ENCODE measurements at places on chromosomes 4 and X. TPM values are rescaled to one million over a fixed set of nuclear protein-coding genes. Genes with fewer than 3 reads are reported as not detected.

- no peak for DNase-seq
These were observed 160.6 kb upstream of the STS start for GRCh38 chrX:6986915-6987314.

GRCh38 chr4:140237616-140238350 is 83.8 kb upstream of the MAML3 start:
- peak; percentile 7 for DNase-seq

GRCh38 chr4:179095585-179096221 is 1653.5 kb upstream of the AGA start:
- DNase-seq = no peak

GRCh38 chr4:14835708-14836425 is 166.4 kb upstream of the CPEB2 start:
- no peak for DNase-seq

DNA sequence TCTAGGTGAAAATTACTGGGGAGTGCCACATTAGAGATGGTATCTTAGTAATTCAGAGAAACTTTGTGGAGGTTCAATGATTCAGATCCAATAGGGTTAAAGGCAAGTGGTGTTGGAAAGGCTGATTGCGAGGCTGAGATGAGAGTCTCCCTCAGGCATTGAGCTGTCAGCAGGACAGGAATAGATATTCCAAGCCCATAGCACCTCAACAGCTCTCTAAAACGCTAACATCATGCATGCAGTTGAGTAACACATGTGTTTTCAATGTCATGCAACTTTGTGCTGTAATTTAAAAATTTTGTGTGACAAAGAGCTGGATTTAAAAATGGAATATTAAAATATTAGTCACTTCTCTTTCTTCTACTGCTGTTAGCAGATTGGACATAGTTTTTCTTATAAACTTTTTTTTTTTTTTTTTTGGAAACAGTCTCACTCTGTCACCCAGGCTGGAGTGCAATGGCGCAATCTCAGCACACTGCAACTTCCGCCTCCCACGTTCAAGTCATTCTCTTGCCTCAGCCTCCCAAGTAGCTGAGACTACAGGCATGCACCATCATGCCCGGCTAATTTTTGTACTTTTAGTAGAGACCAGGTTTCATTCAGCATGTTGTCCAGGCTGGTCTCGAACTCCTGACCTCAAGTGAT is 173.5 kb upstream of the C1QTNF7 start:
- no peak for DNase-seq

DNA sequence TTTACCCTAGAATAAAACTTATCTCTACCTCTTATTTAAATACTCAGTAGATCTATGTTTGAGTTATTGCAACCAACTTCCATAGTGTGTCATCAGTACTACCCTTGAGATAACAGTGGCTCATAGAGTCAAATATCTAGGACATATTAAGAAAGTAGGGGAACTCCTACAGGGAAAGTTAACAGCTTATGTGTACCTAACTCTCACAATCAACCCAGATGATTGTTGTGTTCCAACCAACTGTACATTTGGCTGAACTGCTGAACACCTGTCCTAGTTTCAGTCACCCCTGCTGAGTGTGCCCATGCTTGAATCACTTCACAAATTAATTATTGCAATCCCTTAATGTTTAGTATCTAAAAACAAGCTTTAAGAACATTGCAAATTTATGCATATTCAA is 244.2 kb upstream of the GRID2 start:
- DNase-seq = no peak

GRCh38 chr4:6957994-6958393 is 48.4 kb downstream of the TBC1D14 start:
- no peak for DNase-seq

DNA sequence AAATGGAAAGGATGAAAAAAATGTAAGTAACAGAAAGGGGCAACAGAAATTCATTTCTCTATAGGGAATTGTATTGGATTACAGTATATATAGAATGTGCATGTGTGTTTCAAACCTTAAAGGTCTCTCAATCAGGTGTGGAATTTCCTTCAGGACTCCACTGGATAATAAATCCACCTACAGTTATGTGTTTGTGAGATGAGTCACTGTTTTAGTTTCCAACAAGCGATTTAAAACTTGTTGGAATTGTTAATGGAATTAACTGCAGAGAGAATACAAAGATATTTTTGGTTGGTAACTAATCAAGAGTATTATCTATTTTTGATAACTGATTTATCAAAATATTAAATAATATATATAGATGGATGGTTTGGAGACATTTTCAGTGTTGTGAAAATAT is 32.8 kb downstream of the CEP44 start:
- DNase-seq = no peak

DNA sequence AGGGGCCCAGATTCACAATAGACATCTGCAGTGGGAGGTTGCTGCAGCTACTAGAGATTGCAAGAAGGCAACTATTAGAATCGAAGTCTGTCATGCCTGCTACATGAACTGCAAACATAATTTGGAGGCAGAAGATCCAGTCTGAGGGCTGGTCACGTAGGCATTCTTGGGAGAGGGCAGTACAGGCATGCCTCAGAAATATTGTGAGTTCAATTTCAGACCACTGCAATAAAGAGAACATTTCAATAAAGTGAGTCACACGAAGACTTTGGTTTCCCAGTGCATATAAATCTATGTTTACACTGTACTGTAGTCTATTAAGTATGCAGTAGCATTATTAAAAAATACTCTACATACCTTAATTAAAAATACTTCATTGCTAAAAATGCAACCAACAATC is 585.8 kb upstream of the FAT1 start:
- no peak for DNase-seq

GRCh38 chr4:43732829-43733426 is 715.7 kb downstream of the KCTD8 start:
- no peak for DNase-seq

DNA sequence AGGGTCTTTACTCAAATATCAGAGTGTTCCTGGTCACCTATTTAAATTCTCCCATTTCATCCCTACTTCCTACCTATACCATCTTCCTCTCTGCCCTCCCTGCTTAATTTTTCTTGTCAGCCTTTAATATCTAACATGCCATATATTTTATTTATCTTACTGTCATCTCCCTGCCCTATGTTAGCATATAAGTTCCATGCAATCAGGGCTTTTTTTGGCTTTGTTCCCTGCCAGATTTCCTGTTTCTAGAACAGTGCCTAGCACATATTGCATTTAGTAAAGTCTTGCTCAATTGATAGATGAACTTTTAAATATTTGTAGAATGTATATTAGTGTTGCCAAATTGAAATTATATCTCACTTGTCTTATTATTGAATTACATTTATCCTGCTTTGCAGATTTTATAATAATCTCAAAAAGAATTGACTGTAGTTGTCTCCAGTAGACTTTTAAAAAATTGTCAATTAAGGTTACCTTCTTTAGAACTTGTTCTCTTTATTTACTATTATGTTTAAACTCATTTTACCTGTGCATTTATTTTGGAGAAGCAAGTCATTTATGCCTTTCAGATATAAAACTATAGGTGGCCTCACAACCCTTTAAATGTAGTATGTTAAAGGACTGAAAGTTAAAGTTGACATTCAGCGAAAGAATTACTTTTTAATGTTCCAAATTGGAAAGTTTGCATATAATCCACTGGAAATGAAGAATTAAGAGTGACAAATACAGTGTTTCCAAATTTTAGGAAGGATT is 108.2 kb upstream of the BMPR1B start:
- DNase-seq = no peak

GRCh38 chr4:144402999-144403398 is 243.0 kb upstream of the HHIP start:
- DNase-seq = no peak

DNA sequence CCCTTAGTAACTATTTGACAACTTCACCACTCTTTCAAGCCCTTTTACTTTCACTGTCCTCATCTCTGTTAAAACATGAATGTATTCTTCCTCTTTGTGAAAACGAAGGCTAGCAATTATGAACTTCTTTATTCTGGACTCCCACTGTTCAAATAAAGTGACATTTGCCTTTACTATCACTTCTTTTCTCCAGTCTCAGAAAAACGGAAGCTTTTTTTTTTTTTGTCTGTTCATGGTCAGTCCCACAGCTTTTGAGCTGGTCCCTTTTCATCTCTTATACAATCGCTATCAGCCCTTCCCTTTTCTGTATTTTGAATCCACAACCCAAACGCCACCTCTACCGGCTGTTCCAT is 327.7 kb downstream of the DKK2 start:
- DNase-seq = no peak

GRCh38 chr4:180190382-180190781 is 2052.8 kb upstream of the TENM3 start:
- no peak for DNase-seq

GRCh38 chr4:168694667-168695066 is 197.8 kb downstream of the PALLD start:
- no peak for DNase-seq

- DNase-seq = no peak
These were observed 29.2 kb upstream of the CCNI start for GRCh38 chr4:77104791-77105540.

DNA sequence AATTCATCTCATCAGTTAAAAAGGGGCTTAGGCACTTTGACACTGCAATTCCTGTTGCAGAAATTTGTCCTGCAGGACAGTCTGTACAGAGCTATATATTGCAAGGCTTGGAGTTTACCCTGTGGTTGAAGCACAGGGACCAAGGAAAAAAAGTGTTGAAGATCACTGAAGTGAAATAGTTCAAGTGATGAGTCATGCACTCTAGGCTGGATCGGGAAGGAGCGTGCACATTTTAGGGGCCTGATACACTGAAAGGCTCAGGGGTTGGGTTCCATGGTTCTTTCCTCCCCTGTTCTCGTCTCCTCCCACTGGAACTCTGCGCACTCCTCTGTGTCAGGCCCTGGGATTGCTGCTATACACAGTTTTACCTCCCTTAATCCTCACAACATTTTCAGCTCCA is 104.9 kb upstream of the ARMCX2 start:
- no peak for DNase-seq

Gene GAGE12H
- total RNA-seq = not detected

Gene FAM241A
- total RNA-seq = 1.3 TPM

Gene STBD1
- total RNA-seq = 1.8 TPM

Gene DNAAF6
- total RNA-seq = not detected

Gene GSTCD
- 11.3 TPM for total RNA-seq

Gene TMEM47
- 4.5 TPM for total RNA-seq

Gene CT45A3
- not detected for total RNA-seq

Gene USP38
- total RNA-seq = 19.5 TPM

Gene SPANXC
- total RNA-seq = not detected

Gene GPC4
- 1.3 TPM for total RNA-seq

Gene ETFDH
- 22.0 TPM for total RNA-seq

Gene TENM3
- total RNA-seq = 0.64 TPM

Gene MAGEA3
- total RNA-seq = not detected

Gene GAB3
- 4.4 TPM for total RNA-seq
